ENCODE measurements at places on chromosomes 6 and 20.

DNA sequence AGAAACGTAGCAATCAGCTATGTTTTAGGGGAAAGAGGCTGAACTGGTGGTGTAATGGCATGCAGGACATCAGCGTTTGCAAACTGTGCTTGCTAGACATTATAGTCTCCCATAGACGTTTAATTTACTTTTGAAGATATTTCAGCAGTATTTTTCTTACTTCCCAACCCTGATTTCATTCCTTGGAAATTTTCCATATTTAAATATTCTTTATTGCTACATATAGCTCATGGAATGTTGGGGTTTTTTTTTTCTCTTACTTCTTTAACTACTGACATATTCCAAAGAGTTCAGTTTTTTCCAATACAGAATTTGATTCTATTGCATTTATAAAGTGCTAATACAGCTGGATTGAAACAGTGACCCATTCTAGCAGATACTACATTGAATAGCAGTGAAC is 694.4 kb upstream of the CITED2 start:
- DNase-seq: no peak

DNA sequence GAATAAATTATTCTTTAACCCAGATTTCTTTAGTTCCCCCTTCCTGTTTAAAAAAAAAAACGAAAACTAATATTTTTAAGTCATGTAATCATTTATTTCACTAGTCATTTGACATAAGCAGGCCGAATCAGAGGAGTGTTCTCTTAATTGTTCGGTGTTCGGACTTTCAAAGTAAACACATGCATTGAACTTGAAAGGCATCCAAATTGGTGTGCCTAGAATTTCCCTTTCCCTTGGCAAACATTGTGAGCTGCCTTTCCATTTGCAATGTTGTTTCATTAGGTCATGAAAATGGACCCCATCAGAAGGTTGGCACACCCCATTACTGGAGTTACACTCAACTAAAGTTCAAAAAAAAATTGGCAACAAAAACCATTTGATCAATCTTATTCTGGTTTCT is 283.0 kb upstream of the MARCKS start:
- DNase-seq: no peak

GRCh38 chr6:134729561-134729960 is 220.3 kb downstream of the ALDH8A1 start:
- DNase-seq: no peak

DNA sequence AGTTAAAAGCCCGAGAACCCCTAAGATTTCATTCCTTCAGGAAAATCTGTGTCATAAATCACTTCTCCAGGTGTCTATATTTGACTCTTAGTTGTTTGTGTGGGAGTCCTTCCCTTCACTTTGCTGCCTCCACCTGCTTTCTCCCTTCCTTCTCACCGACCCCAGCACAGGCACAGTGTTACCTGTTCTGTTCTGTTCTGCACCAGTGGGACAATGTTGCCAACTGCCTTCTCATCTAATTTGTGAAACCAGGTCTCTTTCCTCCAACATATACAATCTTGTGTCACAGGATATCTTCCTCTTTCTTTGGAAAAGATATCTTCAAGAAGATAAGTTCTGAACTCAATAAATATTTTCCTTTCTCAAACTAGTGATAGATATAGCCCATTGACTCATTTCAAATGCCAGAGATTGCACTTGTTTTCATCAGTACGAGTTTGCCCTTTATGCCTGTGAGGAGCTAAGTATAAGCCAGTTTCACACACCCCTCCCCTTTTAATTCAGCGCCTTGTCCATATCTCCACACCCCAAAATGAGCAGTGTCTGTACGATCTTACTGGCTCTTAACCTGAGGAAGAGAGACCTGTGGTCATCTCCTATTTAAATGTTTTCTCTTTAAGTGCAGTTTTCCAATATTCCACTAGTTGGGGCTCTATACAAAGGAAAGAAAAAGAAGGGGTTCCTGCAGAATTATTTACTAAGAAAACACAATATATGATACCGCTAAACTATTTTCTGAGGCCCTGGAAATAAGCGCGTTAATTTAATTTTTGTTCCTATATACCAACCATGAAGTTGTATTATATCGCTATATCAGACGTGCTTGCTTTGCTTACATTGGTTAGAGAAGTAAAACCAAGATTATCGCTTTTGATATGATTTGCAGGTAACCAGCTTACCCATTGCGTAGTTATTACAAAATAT is 81.6 kb upstream of the PREP start:
- DNase-seq: peak; percentile 62

GRCh38 chr20:2051946-2052345 is 49.7 kb upstream of the STK35 start:
- no peak for DNase-seq

- no peak for DNase-seq
These were observed 114.8 kb downstream of the TFAP2A start for GRCh38 chr6:10300071-10300470.

- no peak for DNase-seq
These were observed 10.7 kb downstream of the HMGN3 start for GRCh38 chr6:79223611-79224404.

GRCh38 chr6:112665815-112666214 is 318.7 kb downstream of the RFPL4B start:
- DNase-seq: no peak

- DNase-seq: no peak
These were observed 127.8 kb downstream of the SOD2 start for GRCh38 chr6:159565181-159565710.

DNA sequence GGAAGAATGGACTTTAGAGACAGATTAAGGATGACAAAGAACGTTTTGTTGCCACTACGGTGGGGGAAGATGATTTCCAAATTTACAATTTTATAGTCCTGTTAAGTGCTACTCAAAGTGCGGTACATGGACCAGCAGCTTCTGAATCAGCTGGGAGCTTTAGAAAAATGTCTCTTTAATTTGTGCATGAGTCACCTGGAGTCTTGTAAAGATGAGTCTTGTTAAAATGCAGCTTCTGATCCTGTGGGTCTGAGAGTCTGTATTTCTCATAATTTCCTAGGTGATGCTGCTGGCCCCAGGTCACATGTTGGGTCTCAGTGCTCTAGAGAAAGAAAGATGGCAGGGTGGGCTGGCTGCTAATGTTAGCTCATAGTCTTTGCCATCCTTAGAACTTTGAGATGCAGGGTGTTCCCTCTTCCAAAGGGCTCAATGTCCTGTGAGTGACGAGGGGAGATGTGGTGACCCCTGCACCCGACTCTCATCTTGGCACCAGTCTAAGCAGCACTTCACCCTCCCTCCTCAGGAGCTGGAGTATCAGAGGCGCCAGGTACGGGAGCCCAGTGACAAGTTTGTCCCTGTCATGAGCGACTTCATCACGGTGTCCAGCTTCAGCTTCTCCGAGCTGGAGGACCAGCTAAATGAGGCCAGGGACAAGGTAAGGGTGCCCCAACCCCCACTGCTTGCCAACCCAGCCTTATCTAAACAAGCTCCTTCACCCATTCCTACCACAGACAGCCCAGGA is 34.5 kb downstream of the MOCS1 start:
- no peak for DNase-seq

DNA sequence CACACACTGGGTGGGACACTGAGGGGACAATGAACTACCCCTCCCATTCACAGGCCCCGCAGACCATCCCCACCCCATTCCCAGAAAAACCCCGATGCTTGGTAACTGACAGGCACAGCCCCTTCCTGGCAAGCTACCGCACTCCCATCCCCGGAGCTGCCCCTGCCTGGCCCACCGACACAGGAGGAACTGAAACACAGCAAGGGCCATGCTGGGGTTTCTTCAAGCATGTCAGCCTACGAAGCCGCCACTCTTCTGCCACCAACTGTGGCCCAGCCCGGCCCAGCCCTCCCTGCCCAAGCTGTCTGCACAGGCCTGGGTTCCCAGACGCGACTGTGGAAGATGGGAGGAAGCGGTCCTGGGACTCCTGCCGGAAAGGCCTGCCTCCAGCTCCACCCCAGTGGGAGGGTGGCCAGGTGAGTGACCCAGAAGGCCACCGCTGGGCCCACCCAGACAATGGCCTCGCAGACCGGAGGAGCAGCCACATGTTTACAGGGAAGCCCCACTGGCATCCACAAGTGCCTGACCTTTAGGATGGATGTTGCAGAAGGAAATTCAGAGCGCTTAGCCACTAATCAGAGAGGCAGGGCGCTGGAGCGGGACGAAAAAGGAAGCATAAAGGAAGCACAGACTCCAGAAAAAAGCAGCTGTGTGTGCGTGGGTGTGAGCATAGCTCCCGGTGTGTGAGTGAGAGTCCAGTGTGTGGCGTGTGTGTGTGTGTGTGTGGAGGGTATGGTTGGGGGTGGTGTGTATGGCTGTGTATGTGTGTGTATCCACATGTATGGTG is 91.6 kb downstream of the PRND start:
- peak; percentile 31 for DNase-seq

- DNase-seq: no peak
These were observed 27.0 kb downstream of the IL17A start for GRCh38 chr6:52213127-52213526.

GRCh38 chr6:131545317-131545716 is 27.7 kb upstream of the ARG1 start:
- no peak for DNase-seq

DNA sequence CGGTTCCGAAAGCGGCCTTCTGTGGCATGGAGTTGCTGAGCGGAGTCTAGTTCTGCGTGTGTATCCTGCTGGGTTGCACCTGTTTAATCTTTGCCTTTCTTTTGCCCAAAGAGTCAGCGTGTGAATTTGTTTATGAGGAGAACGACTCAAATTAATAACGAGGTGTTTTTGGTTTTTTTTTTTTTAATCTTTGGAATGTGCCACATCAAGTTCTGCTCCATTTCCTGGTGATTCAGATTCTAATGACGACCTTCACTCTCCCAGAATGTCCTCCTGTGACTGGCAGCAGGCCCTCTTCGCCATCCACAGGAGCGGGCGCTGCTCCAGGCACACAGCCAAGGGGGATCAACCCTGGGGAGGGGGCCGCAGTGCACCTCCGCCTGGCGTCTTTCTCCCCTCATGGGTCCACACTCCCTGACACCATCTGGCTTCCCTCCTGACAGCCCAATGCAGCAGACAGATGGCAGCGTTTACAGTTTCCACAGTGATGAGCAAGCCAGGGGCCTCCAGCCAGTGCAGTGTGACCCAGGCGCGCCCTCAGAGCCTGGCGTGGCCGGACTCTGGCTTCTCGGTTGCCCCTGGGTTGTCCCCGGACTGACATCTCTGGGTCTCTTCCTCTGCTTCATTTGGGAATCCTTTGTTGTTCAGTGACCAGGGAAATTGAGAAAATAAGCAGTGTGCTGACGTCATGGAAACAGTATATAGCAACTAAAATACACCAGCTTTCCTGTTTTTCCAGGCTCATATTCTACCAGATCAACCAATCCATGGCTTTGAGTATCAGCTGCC is 27.5 kb upstream of the AFDN start:
- peak; percentile 20 for DNase-seq

DNA sequence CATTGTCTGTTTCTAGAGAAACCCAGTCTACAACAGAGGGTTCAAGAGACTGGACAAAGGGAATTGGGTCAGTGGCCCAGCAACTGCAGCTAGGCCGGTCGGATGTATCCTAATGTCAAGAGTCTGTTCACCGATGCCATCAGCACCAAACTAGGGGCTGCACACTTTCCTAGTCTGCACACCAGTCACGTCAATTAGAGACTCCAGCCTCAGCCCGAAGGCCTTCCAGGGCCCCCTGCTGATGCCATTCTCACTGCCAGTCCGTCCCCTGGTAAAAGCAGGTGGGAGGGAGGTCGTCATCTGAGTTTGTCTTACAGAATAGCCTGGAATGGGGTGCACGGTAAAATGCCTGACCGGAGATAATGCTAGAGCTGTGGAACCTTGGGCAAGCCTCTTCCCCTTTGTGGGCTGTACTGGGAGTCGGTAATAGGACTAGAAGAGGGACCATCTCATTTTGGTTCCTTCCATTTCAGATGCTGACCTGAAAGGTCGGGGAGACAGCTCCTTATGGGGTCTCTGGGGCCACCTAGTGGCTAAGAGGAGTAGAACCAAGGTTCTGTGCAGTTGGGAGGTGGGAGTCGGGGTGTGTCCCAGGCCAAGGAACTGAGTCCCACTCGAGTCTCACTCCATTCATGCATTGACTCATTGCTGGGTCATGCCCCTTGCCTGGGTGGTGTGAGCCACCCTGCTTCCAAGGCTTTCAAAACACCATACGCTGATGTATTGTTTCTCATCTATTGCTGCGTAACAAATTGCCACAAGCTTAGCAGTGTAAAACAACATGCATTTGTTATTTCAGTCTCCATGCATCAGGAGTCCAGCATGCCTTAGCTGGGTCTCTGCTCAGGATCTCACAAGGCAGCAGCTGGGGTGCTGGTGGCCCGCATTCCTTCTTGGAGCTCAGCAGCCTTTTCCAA is 5.1 kb downstream of the SOX12 start:
- peak; percentile 67 for DNase-seq

DNA sequence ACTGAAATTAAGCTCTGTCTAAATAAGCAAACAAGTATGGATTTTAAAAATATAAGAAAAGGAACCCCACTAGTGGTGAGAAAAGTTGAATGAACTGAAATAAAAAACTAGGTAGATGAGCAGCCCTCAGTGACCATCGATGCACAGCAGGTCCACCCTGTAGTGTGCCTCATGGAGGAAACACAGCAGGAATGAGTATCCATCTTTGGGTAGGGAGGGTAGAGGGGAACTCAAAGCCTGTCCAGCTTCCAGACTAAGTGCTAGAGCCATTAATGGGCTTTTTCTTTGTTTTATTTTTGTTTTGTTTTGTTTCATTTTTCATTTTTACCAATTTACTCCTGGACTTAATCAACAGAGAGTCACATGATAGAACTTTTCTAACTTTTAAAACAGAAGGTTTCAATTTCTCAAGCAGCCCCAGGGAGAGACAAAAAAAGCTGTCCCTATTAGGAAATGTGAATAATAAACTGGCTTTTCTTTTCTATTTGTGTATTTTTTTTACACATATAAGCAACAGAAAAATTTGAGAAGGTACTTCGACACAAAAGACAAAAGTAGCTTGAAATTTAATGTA is 700.6 kb downstream of the HACE1 start:
- DNase-seq: no peak

DNA sequence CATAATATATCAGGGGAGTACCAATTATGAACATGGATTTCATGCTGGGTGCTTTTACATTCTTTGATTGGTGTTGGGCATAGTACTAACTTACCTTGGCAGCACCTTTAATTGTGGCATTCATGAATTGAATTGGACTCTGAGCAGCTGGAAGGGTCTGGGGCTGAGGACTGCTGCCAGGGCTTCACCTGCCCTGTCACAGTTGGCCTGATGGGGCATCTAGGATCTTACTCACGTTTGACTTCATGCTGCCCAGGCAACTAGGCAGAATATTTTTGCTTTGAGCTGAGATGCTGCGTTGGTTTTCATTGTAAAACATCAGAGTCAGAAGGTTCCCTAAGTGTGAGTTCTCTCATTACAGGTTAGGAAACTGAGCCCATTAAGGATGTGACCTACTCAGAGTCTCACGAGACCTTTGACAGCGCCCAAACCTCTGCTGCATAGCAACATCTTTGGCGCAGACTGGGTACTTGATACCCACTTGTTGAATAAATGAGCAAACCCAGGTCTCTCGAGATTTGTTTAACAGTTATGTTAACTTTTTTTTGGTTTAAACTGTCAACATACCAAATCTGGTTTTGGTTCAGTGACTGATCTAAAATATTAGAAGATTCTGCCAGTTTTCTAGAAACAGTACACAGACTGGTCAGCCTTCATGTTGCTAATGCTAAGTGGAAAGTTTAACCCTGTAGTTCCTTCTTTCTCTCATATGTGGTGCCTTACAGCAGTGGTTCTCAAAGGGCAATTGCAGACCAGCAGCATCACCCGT is 104.9 kb downstream of the TCP11 start:
- no peak for DNase-seq

GRCh38 chr6:121770943-121771342 is 335.5 kb downstream of the GJA1 start:
- no peak for DNase-seq

GRCh38 chr6:42565823-42566613 is 2.2 kb downstream of the UBR2 start:
- no peak for DNase-seq

Measured in midbrain (tissue), 1 donor.